Glutamatergic neuron (in vitro differentiated cells): ENCODE measurements at places on chromosomes 7 and 10. TPM values are rescaled to one million over a fixed set of nuclear protein-coding genes. Genes with fewer than 3 reads are reported as not detected.

The MOGAT3 gene
- total RNA-seq, result not detected

The CDK14 gene
- 96.5 TPM for total RNA-seq

The LRRTM3 gene
- not detected for total RNA-seq

The ZNF789 gene
- total RNA-seq, result 19.5 TPM

The OR6B1 gene
- total RNA-seq, result not detected

The CCDC136 gene
- total RNA-seq, result 202 TPM

The LRIT1 gene
- total RNA-seq, result not detected

The MMP21 gene
- total RNA-seq, result not detected

The CISD1 gene
- 29.3 TPM for total RNA-seq

The NYAP1 gene
- total RNA-seq, result 36.6 TPM

The ACSM6 gene
- total RNA-seq, result not detected

The CNTNAP2 gene
- total RNA-seq, result 25.8 TPM

The PON1 gene
- total RNA-seq, result 1.1 TPM

The TCF7L2 gene
- 5.0 TPM for total RNA-seq

The DENND10 gene
- 39.9 TPM for total RNA-seq

The BMPER gene
- 16.2 TPM for total RNA-seq

The RGR gene
- not detected for total RNA-seq

The HOXA6 gene
- not detected for total RNA-seq

The HOXA3 gene
- total RNA-seq, result not detected

The SORCS3 gene
- 2.0 TPM for total RNA-seq

The GTF2IRD1 gene
- total RNA-seq, result 59.4 TPM

The CACUL1 gene
- 64.5 TPM for total RNA-seq

The ZKSCAN5 gene
- total RNA-seq, result 18.7 TPM

The STEAP2 gene
- total RNA-seq, result 0.59 TPM

The SKIDA1 gene
- 1.3 TPM for total RNA-seq

The NPY4R gene
- not detected for total RNA-seq

The TDRD1 gene
- not detected for total RNA-seq

The OPN1SW gene
- not detected for total RNA-seq
